ENCODE measurements at places on chromosomes 5 and 9.

GRCh38 chr5:75885321-75885720 lies 168.1 kb upstream of the POC5 start:
- DNase-seq = no peak

DNA sequence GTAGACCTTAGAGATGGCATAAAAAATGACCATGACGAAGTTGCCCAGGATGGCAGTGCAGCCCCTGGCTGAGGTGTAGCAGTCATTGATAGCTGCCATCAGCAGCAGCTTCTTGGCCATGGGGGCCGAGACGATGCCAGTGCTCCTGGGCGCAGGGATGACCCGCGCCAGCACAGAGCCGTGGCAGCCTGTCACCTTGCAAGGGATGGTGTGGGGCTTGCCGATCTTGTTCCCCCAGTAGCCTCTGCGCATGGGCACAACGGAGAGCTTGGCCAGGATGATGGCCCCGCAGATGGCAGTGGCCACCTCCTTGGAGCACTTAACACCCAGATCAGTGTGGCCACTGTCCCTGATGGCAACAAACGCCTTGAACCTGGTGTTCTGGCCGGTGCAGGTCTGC lies 2.1 kb upstream of the PGGT1B start:
- DNase-seq = no peak

GRCh38 chr9:69421908-69422801 lies 97.1 kb downstream of the ENTREP1 start:
- peak; percentile 30 for DNase-seq

GRCh38 chr5:169595172-169595820 lies 11.7 kb downstream of the SPDL1 start:
- DNase-seq = no peak

GRCh38 chr5:149561848-149562247 lies 10.6 kb upstream of the CSNK1A1 start:
- DNase-seq = no peak

DNA sequence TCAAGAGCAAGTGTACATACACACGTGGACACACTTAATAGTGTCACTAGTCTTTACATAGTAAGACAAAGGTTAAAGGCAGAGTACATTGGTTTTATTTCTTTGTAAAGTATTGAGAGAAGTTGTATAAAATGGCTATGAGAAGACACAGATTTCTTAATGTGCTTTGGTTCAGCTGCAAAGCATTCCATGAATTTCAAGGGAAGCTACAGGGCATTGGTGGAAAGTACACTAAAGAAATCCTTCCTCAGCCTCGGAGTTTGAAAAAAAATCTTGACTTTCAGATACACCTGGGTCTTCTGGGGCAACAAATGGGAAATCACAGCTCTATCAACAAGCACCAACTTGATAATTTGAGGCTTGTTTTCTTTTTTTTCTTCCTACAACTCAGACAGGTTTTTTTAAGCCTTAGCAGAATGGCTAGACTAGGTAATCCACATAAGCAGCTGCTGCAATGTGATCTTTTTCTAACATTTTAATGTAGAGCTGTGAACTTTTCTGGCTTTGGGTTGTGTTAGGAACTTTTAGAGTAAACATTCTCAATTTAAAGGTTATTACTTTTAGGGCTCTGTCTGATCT lies 140.4 kb upstream of the FST start:
- DNase-seq = no peak

- no peak for DNase-seq
Measured at GRCh38 chr9:26650325-26650724, 242.3 kb downstream of the CAAP1 start.

DNA sequence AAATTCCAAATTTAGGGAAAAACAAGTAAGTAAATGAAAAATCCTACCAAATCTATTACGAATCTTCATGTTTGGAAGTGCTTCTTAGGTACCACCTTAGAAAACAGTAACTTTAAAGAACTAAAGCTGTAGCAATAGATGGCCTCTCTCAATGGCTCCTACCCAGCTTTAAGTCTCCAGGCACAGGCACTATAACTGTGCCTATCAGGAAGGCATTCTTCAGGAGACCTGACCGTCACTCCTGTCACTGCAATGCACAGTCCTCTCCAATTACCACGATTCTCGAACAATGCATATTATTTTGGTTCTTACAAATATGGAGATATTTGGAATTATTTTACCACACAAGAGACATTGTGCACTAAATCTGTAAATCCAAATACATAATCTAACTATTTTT lies 12.9 kb downstream of the NFIB start:
- DNase-seq = no peak

DNA sequence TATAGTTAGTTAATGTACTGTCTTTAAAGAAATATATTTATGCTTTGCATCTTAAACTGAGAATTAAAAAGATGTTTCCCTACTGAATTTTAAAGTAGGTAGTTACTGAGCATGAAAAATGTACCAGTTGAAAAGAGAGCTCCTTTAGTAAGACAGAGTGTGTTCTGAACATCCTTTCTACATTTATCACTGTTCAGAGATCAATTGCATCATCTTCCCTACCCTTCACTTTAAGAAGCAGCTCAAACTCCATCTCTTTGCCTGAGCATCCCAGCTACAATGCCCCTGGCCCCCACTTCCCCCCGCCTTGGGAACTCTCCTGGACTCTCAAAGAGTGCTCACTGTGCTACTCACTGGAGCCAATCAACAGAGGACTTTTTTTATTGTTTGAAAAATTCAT lies 164.7 kb downstream of the GNAQ start:
- DNase-seq = no peak

GRCh38 chr9:71743217-71743705 lies 25.1 kb downstream of the CEMIP2 start:
- no peak for DNase-seq

DNA sequence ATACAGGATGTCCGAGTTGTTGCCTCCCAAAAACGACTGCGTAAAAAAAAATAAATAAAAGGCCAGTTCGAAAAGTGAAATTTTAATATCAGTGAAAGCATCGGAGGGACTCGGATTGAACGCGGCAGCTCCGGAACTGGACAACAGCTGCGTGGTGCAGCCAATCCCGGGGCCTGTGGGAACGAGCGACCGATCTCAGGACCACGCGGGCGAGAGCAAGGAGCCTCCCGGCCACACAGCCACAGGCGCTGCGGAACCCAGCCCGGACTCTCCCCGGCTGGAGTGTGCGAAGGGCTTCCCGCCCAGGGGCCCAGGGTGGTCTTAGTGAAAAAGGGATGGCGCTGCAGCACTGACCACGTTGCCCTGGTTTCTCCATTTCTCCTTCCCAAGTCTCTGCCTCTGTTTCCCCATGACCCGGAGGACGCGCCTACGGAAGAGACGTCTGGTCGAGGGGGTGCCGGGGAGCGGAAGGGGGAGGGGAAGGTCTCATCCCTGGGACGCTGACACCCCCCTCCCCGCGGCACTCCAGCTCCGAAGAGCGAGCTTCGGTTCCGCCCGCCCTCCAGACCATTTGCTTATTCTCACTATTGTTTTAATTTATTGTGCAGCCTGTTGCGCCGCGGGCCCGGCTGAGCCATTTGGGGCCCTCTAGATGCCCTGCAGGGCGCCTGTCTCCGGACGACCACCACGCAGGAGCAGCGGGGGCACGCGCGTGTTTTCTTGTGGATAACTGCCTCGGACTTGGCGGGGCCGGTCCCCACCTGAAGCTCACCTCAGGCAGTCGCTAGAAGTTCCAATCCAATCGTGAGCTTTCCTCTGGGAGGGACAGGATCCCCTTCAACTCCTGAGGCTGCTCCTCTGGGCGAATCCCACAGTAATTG lies 303.0 kb downstream of the PARP8 start:
- no peak for DNase-seq

- no peak for DNase-seq
Measured at GRCh38 chr9:7370988-7371387, 428.6 kb downstream of the DMAC1 start.

DNA sequence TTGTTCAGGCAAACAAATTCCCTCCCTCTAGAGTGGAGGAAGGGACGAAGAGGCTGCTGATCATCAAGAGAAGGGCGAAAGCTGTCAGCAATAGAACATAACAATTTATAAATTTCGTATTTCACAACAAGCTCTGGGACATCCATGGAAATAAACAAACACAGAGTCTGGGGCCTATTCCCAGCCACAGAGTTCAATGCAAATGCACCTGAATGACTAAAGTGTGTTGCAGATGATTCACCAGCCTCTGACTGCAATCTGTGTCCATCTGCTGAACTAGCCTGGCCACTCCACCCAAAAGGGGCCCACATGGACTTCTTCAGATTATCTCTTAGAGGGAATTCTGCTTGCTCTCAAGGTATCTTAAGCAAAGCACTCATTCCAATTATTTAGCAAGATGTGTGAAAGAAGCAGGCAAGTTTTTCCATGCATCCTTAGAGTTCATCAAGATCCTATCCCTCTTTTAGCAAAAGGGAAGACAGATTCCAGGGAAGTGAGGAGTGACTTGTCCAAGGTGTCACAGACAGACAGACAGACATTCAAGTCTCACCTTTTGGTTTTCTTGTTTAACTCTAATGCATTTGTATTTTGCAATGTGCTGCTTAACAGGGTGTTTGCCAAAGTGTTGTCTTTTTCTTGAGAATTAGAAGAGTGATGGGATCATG lies 307.8 kb upstream of the PAPPA start:
- no peak for DNase-seq

DNA sequence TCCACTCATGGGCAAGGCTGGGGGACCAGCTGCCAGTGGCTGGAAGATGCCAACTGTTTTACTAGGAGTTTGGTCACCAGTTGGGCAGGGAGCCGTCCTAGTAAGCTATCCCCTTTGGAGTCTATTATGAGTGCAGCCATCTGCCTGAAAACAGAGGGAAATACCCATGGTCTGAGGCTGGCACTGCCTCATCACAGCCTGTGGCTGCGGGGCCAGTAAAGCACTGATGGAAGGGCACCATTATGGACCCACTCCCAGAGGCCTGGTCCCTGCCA lies 187.2 kb upstream of the PANK3 start:
- DNase-seq = no peak

- DNase-seq = no peak
Measured at GRCh38 chr9:134188386-134189144, 24.2 kb upstream of the RNU6ATAC start.

DNA sequence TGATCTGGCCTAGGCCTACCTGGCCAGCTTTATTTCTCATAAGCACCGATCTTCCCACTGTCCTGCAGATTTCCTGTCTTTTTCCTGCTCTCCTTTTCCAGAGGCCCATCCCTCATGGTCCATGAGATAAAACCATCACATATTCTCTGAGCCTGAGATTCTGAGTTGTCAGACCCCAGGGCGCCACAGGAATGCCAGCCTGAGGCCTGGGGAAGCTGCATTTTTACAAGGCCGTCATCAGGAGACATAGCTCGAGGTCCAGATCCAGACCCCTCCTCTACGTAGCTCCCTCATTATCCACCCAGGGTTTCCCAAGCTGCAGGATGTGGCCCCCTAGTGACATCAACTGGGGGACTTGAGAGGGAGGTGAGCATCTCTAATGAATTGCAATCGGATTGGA lies 204.3 kb downstream of the ATPSCKMT start:
- DNase-seq = no peak

DNA sequence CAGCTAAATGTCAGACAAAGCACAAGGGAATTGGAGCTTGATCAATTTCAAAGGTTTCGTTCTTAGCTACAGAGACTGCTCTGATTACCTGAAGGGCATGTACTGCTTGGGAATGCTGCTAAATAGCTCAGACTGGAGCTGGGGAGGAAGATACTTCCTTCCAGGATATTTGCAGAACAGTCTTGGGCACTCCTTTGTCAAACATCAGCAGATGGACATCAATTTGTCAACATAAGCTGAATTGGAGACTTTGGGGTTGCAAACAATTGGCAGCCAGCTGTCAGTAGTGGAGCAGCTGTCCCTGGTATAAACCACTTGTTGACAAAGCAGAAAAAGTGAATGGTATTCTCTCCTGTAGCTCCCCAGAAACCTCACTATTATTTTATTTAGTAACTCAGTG lies 182.0 kb downstream of the CCDC192 start:
- DNase-seq = no peak
